ENCODE measurements at places on chromosomes 12 and 14. TPM values are rescaled to one million over a fixed set of nuclear protein-coding genes. Genes with fewer than 3 reads are reported as not detected.

The TAS2R50 gene
- polyA plus RNA-seq = not detected

The MORN3 gene
- polyA plus RNA-seq = 0.63 TPM

The NTF3 gene
- 6.2 TPM for polyA plus RNA-seq

The RFX4 gene
- polyA plus RNA-seq = not detected

The MYF5 gene
- not detected for polyA plus RNA-seq

The SOAT2 gene
- 0.33 TPM for polyA plus RNA-seq

The AQP6 gene
- not detected for polyA plus RNA-seq

The GUCY2C gene
- polyA plus RNA-seq = not detected

The TRIM9 gene
- not detected for polyA plus RNA-seq

The OR4E1 gene
- not detected for polyA plus RNA-seq

The RPS26 gene
- polyA plus RNA-seq = 271 TPM

The TAS2R13 gene
- polyA plus RNA-seq = not detected

The CLEC4E gene
- not detected for polyA plus RNA-seq

The SNW1 gene
- 64.4 TPM for polyA plus RNA-seq

The BCAT1 gene
- polyA plus RNA-seq = 60.6 TPM

The ENDOU gene
- polyA plus RNA-seq = 0.10 TPM

The TTC9 gene
- polyA plus RNA-seq = not detected

The CDKN3 gene
- polyA plus RNA-seq = 39.3 TPM

The ARL1 gene
- 140 TPM for polyA plus RNA-seq

The TMEM106C gene
- 70.4 TPM for polyA plus RNA-seq

The ST8SIA1 gene
- polyA plus RNA-seq = 0.15 TPM

The POU6F1 gene
- 2.4 TPM for polyA plus RNA-seq

The SYCP3 gene
- polyA plus RNA-seq = 0.39 TPM

The GARIN6 gene
- not detected for polyA plus RNA-seq

The PTPRB gene
- polyA plus RNA-seq = 3.8 TPM

Measured in GM23248 (cell line).